ENCODE measurements at places on chromosomes 2 and 18.

- H3K4me1 ChIP-seq: no peaks in the 10 kb centered on the region
- no peak for DNase-seq
- no peak overlapping the region for H3K27ac ChIP-seq
- no peaks in the 10 kb centered on the region for H3K36me3 ChIP-seq
Observed at GRCh38 chr2:205024822-205025518, 479.7 kb downstream of the PARD3B start.

DNA sequence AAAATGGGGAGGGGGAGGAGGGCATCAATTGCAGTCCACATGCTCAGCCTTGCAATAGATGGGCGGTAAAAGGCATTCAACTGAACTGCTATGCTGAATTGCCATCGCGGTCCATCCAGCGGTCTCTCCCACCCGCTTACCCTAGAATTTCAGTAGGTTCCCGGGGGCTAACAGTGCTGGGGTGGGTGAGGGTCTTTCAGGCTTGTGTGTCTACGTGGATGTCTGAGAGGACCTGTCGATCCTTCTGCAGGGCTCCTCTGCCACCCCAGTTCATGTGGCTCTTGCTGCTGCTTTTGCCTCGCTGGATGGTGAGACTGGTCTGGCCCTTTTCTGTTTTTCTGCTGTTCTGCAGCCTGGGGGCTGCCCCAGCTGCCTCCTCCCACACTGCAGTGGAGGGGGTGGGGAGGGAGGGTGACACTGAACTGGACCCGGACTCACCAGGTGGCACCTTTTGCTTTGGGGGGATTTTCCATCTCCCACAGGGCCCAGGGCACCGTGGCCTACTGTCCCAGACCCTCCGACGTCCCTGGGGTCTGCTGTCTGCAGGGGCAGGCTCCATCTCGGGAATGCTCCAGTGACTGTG, 14.1 kb downstream of the ACKR3 start:
- no peak for DNase-seq
- H3K27ac ChIP-seq: no peak overlapping the region
- H3K4me1 ChIP-seq: peaks cover 4% of the 10 kb centered on the region
- no peaks in the 10 kb centered on the region for H3K27me3 ChIP-seq
- peaks cover 5% of the 10 kb centered on the region for H3K36me3 ChIP-seq

- peak; percentile 60 for DNase-seq
- H3K36me3 ChIP-seq: no peaks in the 10 kb centered on the region
- H3K27ac ChIP-seq: no peak overlapping the region
Observed at GRCh38 chr2:204282525-204282924, 262.8 kb upstream of the PARD3B start.

GRCh38 chr2:19125901-19126680, 232.3 kb downstream of the OSR1 start:
- H3K27me3 ChIP-seq: no peaks in the 10 kb centered on the region
- no peaks in the 10 kb centered on the region for H3K4me1 ChIP-seq
- no peak for DNase-seq
- no peak overlapping the region for H3K27ac ChIP-seq
- no peak overlapping the region for H3K4me3 ChIP-seq

DNA sequence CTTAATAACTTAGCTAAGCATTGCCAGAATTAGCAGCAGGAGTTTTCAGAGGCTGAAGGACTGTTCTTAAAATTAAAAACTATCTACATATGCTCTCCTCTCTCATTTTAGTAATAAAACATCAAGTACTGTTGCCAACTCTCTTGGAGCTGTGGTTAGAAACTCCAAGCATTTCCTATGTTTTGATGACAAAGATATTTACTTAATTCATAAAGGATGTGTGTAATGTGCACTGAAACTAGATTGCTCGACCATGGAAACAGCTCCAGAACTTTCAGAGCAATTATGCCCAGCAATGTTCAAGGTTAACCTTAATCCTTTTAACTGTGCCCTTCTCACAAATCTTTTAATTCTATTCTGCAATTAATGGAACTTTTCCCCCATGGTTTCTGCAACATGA, 8.4 kb downstream of the GRP start:
- peaks cover 4% of the 10 kb centered on the region for H3K27me3 ChIP-seq
- no peak for DNase-seq
- H3K4me1 ChIP-seq: no peaks in the 10 kb centered on the region
- no peak overlapping the region for H3K4me3 ChIP-seq
- no peaks in the 10 kb centered on the region for H3K36me3 ChIP-seq

GRCh38 chr18:43592269-43592668, 315.0 kb upstream of the SYT4 start:
- 0 out of 2 replicates have a peak, but pooled peaks cover 2% of the 10 kb centered on the region for H3K27me3 ChIP-seq
- H3K4me1 ChIP-seq: no peaks in the 10 kb centered on the region
- no peak overlapping the region for H3K27ac ChIP-seq
- no peak overlapping the region for H3K4me3 ChIP-seq
- no peaks in the 10 kb centered on the region for H3K36me3 ChIP-seq

GRCh38 chr18:22324191-22325131, 93.3 kb downstream of the CTAGE1 start:
- H3K27ac ChIP-seq: no peak overlapping the region
- H3K27me3 ChIP-seq: peaks cover 2% of the 10 kb centered on the region
- DNase-seq: no peak
- 0 out of 2 replicates have a peak, but pooled peaks cover 1% of the 10 kb centered on the region for H3K4me1 ChIP-seq
- peak overlapping the region; percentile 18 for H3K4me3 ChIP-seq

DNA sequence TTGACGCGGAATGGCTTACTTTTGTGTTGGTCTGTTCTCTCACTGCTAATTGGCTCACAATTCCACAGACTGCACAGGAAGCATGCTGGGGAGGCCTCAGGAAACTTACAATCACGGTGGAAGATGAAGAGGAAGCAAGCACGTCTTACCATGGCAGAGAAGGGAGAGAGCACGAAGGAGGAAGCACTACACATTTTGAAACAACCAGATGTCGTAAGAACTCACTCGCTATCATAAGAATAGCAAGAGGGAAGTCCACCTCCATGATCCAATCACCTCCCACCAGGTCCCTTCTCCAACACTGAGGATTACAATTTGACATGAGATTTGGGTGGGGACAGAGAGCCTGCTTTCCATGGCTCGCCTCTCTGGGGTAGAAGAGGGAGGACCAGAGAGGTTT, 106.2 kb downstream of the KCNF1 start:
- no peak for DNase-seq
- no peak overlapping the region for H3K4me3 ChIP-seq
- no peaks in the 10 kb centered on the region for H3K27me3 ChIP-seq
- no peak overlapping the region for H3K27ac ChIP-seq

- no peaks in the 10 kb centered on the region for H3K4me1 ChIP-seq
- H3K27me3 ChIP-seq: no peaks in the 10 kb centered on the region
- H3K27ac ChIP-seq: no peak overlapping the region
Observed at GRCh38 chr18:78995740-78996395, 16.2 kb downstream of the SALL3 start.

DNA sequence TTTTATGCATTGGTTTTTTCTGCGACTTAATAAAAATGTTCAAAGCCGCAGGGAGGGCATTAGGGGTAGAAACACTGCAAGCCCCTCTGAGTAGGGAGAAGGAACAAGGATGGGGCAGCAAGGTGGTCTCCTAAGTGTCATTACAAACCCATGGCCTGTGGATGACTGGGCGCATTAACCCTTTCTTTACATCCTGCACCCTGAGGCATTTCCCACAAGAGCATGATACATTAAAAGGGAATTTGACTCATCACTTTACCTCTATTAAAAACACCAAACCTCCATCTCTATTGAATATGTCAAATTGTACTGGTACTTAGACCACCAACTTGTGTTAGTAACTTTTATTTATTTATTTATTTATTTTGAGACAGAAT, 112.5 kb downstream of the VIT start:
- no peaks in the 10 kb centered on the region for H3K27me3 ChIP-seq
- no peaks in the 10 kb centered on the region for H3K36me3 ChIP-seq
- H3K4me3 ChIP-seq: no peak overlapping the region
- H3K4me1 ChIP-seq: no peaks in the 10 kb centered on the region
- DNase-seq: no peak

DNA sequence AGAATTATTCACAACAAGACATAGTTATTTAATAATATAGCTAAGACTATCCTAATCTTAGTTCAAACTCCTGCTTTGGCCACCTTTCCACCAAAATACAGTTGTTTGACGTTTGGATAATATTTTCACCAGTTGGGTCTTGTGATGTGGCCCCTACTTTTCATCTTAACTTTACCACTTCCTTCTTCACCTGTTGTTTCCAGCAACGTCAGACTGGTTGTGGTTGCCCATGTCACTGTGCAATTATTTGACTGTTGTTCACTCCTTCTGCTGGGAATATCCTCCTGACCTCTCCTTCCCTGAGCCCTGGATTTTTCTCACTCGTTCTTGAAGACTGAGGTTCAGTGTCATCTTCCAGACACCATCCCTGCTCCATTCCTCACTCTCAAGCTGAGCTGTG, 132.2 kb upstream of the RASGRP3 start:
- no peaks in the 10 kb centered on the region for H3K36me3 ChIP-seq
- no peak overlapping the region for H3K27ac ChIP-seq
- H3K4me3 ChIP-seq: no peak overlapping the region
- no peaks in the 10 kb centered on the region for H3K4me1 ChIP-seq
- no peak for DNase-seq
- H3K27me3 ChIP-seq: no peaks in the 10 kb centered on the region

- no peak for DNase-seq
- no peaks in the 10 kb centered on the region for H3K27me3 ChIP-seq
- no peak overlapping the region for H3K27ac ChIP-seq
Observed at GRCh38 chr2:120641366-120641771, 94.3 kb upstream of the GLI2 start.

- no peak overlapping the region for H3K27ac ChIP-seq
- H3K36me3 ChIP-seq: no peaks in the 10 kb centered on the region
- no peaks in the 10 kb centered on the region for H3K4me1 ChIP-seq
- no peaks in the 10 kb centered on the region for H3K27me3 ChIP-seq
Observed at GRCh38 chr18:23591011-23591410, 4.7 kb upstream of the NPC1 start.

DNA sequence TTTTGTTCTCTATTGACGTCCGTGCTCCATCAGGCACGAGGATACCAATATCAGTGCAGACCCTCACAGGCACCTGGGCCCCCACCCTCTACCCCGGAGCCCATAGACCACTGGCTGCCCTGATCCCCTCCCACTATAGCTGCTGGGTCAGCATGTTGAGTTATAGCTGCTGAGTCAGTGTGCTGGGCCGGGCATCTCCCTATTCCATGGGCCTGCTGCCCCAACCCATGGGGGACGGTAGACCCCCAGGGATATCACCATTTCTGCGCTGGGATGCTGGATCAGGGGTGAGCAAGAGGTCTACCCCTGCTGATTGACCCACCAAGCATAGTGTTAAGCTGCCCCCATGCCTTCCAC, 100.1 kb upstream of the ST3GAL5 start:
- H3K27me3 ChIP-seq: no peaks in the 10 kb centered on the region
- no peak overlapping the region for H3K27ac ChIP-seq
- H3K4me1 ChIP-seq: no peaks in the 10 kb centered on the region
- H3K36me3 ChIP-seq: no peaks in the 10 kb centered on the region
- H3K4me3 ChIP-seq: no peak overlapping the region

DNA sequence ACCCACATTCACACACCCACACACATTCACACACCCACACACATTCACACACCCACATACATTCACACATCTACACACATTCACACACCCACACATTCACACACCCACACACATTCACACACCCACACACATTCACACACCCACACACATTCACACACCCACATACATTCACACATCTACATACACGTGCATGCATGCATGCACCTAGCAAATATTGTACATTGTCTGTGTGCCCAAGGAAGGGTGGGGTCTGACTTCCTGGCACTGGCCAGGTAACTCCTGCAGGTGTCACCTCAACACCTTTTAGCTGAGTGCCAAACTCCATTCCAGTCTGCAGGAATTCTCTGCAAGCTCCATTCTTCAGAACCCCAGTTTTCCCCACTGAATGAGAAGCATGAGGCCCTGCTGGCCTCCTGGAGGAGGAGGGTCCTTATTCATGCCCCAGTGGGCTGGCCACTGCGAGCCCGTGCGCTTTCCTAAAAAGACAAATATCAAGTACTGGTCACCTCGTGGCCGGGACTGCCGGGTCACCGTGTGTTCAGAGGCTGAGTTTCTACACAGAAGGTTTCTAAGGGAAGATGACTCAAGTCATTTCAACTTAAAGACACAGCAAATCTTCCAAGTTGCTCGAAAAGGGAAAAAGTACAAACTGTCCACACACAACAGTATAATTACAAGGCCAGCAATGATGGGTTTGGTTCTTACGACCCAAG, 131.5 kb downstream of the HDAC4 start:
- H3K4me3 ChIP-seq: no peak overlapping the region
- DNase-seq: no peak
- H3K27me3 ChIP-seq: no peaks in the 10 kb centered on the region

GRCh38 chr2:100998235-100998573, 3.9 kb upstream of the RPL31 start:
- DNase-seq: no peak
- no peak overlapping the region for H3K27ac ChIP-seq
- no peaks in the 10 kb centered on the region for H3K4me1 ChIP-seq
- no peaks in the 10 kb centered on the region for H3K27me3 ChIP-seq
- no peak overlapping the region for H3K4me3 ChIP-seq

GRCh38 chr2:134256956-134257355, 3.1 kb downstream of the MGAT5 start:
- H3K4me1 ChIP-seq: 0 out of 2 replicates have a peak, but pooled peaks cover 3% of the 10 kb centered on the region
- no peak overlapping the region for H3K4me3 ChIP-seq
- H3K27ac ChIP-seq: no peak overlapping the region
- no peak for DNase-seq
- no peaks in the 10 kb centered on the region for H3K27me3 ChIP-seq
- peaks cover 4% of the 10 kb centered on the region for H3K36me3 ChIP-seq

GRCh38 chr2:53286345-53286744, 481.3 kb upstream of the CHAC2 start:
- no peaks in the 10 kb centered on the region for H3K27me3 ChIP-seq
- H3K4me3 ChIP-seq: no peak overlapping the region
- H3K4me1 ChIP-seq: peaks cover 2% of the 10 kb centered on the region
- no peak overlapping the region for H3K27ac ChIP-seq
- no peak for DNase-seq
- no peaks in the 10 kb centered on the region for H3K36me3 ChIP-seq

GRCh38 chr2:45191976-45192375, 182.7 kb upstream of the SIX2 start:
- H3K4me3 ChIP-seq: no peak overlapping the region
- H3K27ac ChIP-seq: no peak overlapping the region
- 0 out of 2 replicates have a peak, but pooled peaks cover 1% of the 10 kb centered on the region for H3K4me1 ChIP-seq
- 0 out of 2 replicates have a peak, but pooled peaks cover 1% of the 10 kb centered on the region for H3K27me3 ChIP-seq
- no peak for DNase-seq

- no peak for DNase-seq
- H3K36me3 ChIP-seq: no peaks in the 10 kb centered on the region
- no peak overlapping the region for H3K4me3 ChIP-seq
- no peaks in the 10 kb centered on the region for H3K27me3 ChIP-seq
- H3K4me1 ChIP-seq: no peaks in the 10 kb centered on the region
Observed at GRCh38 chr2:45930396-45930792, 278.9 kb downstream of the PRKCE start.

GRCh38 chr2:231928901-231929725, 2.9 kb upstream of the NPPC start:
- peaks cover 9% of the 10 kb centered on the region for H3K4me1 ChIP-seq
- no peak overlapping the region for H3K27ac ChIP-seq
- no peaks in the 10 kb centered on the region for H3K36me3 ChIP-seq
- no peak overlapping the region for H3K4me3 ChIP-seq
- peaks cover 23% of the 10 kb centered on the region for H3K27me3 ChIP-seq

Data from iPS DF 6.9 (cell line).